Left colon (tissue), 2 donors: ENCODE measurements at places on chromosomes 5 and 9. TPM values are rescaled to one million over a fixed set of nuclear protein-coding genes. Genes with fewer than 3 reads are reported as not detected.

DNA sequence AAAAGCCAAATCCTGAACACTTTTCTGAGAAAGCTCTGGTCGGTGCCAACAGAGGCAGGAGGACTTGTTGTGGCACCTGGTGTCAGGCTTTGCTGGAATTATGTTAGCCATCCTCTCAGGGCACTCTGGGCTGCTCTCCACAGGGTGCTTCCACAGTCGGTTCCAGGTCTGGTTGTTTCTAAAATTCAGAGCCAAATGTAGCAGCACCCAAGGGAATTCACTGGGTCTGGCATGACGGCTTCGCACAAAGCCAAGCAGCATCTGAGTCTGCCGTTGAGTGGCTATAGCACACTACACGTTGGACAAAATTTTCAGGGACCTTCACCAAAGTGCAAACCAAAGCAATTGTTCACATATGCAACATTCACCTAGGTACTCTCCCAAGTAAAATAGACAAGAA, 110.2 kb downstream of the PJA2 start:
- DNase-seq, result no peak

DNA sequence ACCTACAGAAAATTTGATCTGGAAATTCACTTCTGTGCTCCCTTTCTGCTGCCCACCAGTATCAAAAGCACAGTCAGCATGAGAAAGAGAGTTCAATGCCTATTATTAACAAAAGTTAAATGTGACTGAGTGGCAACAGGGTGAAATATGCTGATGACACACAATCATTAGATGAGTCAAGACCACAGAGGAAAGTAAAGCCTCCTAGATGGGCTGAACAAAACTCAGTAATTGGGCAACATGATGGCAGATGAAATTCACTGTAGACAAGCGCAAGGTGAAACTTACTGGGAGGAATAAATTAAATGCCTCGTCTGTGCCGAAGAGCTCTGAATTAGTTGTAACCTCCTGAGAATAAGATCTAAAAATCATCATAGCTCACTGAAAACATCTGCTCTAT, 752.8 kb downstream of the IRX1 start:
- DNase-seq, result no peak

The PHYHD1 gene
- total RNA-seq, result 7.1 TPM

The TGFBR1 gene
- total RNA-seq, result 36.9 TPM

- DNase-seq, result peak; percentile 9
Observed at GRCh38 chr5:146878476-146879172, at the start of gene PPP2R2B. Gene PPP2R2B (minus strand): TSS chr5:146878757.

DNA sequence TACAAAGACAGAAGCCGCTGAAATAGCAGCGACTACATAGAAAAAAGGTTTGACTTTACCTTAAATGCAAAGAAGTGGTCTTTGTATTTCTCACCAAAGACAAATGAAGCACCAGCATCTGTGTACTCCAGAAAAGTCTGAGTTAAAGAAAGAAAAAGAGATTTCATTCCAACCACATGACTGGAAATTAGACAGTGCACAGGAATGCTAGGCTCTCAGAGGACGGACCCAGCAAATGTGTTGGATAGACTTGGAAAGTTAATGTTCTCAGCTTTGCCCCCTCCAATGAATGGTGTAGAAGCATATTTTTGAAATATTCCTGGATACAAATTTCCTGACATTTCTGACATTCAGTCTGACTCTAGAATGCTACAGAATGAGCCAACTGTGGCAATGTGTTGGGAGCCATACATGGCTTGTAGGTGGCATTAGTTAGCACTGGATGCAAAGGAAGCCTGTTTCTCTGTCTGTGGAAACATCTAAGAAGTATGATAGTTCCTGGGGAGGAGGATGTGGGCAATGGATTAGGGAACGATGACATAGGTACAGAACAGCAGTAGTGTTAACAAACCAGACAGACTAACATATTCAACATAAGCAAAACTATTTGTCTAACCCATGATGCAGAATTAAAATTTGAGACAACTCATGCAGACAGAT, 43.3 kb downstream of the SLC28A3 start:
- DNase-seq, result no peak

GRCh38 chr5:146906803-146907202, 28.2 kb upstream of the PPP2R2B start:
- DNase-seq, result no peak

DNA sequence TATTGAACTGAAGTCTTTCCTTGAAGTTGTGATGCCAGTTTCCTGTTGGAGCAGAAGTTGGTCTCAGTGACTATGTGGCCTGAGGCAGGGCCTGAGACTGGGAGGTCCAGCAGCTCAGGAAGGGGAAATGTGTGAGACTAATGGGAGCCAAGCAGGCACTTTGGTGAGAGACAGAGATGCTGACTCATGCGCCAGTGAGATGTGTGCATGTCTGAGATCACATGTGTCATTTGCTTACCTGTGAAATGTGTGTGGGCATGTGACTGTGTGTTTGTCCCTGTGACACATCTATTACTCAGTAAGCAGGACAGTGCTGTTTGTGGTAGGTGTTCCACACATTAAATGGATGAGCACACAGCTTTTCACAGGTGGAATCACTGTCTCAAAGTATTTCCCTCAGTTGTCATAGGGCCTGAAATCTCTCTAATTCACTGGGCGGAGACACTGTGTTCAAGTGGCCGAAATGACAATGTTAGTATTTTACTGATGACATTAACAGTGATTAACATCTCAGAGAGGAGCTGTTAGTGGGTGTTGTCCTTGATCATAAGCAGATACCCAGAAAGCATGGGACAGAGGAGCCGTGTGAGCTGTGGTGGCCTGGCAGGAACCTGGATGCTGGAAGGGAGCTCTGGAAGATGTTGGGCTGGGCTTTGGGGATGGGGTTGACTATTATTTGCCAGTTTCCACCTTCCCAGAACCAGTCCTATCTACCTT, 7.4 kb downstream of the NPR2 start:
- DNase-seq, result no peak

DNA sequence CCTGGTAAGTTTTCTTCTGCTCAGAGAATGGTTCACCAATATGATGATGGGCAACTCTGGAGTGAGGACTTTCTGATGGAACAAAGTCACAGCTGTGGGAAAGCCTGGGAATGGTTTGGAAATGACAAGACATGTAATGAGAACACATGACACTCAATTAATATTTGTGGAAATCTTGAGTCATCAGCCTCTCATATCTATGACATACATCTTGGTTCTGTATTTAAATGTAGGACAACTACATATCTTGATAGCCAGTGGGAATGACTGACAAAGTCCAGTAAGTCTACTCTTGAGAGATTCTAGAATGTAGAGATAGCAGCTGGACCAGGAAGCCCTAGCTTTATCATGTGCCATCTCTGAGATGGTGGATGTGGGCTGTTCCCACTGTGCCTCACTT, 85.5 kb downstream of the PALM2AKAP2 start:
- DNase-seq, result no peak

The TXNDC8 gene
- not detected for total RNA-seq

The ZNF79 gene
- 5.5 TPM for total RNA-seq

GRCh38 chr5:156036640-156037039, 290.3 kb upstream of the SGCD start:
- no peak for DNase-seq

The GMCL2 gene
- total RNA-seq, result not detected

The CDKN2B-AS1 gene
- 108 TPM for total RNA-seq

The FBP2 gene
- not detected for total RNA-seq

The CHD1 gene
- 44.9 TPM for total RNA-seq

- DNase-seq, result no peak
Observed at GRCh38 chr9:122580360-122580759, 2.8 kb downstream of the OR1L8 start.

DNA sequence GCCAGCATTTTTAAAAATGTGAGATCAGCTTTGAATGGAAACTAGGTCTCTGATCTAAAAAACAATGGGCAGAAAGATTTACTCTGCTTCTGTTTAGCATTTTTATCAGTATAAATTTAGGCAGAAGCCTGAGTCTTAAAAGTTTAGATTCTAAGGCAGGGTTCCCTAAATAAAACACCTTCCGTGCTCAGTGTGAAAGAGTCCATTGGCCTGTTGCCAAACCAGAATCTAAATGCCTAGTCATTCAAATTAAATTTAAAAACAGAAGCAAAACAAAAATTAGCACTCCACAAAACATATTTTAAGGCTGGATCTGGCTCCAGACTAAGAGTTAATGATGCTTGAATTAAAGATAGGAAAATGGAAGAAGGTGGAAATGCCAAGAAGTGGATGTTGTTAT, 4.5 kb downstream of the TYRP1 start:
- no peak for DNase-seq

- no peak for DNase-seq
Observed at GRCh38 chr9:131668057-131668438, 71.8 kb downstream of the RAPGEF1 start.

The NIPAL4 gene
- total RNA-seq, result not detected

DNA sequence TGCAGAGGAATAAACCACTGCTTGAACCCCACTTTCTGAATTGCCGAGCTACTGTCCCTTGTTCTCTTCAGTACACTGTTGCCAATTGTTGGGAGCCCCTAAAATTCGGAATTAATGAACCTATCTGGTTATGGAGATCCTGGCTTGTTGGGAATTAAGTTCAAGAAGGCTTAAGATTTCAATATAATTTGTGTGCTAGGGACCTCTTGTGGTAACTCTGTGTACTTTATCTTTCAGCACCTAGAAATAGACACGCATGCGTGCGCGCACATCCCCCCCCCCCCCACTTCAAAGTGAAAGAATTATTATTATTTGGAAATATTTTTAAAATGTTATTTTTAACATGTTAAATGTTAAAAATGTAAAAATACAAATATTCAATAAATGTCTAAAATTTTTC, 53.3 kb upstream of the FAM169A start:
- no peak for DNase-seq

- DNase-seq, result no peak
Observed at GRCh38 chr9:114989600-114990410, 59.4 kb upstream of the TNFSF8 start.

DNA sequence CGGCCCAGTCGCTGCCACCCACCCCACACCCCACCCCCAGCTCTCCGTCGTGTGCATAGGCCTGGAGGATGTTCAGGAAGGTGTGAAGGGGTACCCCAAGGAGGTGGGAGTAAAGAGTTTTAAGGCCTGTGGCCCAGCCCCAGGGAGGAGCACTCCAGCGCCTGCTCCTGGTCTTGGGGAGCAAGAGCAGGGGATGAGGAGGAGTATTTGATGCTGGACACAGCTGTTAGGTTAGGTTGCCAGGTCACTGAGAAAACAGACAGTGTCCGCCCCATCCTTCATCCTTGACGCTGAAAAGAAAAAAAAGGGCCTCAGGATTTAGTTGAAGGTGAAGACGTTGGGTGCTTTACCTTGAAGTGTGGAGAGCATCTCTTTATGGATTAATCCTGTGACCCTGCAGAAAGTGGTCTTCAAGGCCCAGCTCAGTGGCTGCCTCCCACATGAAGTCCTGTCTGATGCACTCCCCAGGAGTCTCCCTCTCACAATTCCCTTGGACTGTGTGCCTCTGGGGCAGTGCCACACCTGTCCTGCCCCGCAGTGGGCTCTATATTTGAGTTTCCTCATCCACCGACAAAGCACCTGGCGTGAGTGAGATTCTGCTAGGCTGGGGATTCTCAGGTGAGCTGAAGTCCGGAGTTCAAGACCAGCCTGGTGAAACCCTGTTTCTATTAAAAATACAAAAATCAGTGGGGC, 101.8 kb downstream of the SPRY4 start:
- peak; percentile 18 for DNase-seq

The TMEM167A gene
- 79.4 TPM for total RNA-seq

The ITK gene
- 1.5 TPM for total RNA-seq

GRCh38 chr5:9781890-9782289, 151.7 kb upstream of the TAS2R1 start:
- DNase-seq, result no peak

DNA sequence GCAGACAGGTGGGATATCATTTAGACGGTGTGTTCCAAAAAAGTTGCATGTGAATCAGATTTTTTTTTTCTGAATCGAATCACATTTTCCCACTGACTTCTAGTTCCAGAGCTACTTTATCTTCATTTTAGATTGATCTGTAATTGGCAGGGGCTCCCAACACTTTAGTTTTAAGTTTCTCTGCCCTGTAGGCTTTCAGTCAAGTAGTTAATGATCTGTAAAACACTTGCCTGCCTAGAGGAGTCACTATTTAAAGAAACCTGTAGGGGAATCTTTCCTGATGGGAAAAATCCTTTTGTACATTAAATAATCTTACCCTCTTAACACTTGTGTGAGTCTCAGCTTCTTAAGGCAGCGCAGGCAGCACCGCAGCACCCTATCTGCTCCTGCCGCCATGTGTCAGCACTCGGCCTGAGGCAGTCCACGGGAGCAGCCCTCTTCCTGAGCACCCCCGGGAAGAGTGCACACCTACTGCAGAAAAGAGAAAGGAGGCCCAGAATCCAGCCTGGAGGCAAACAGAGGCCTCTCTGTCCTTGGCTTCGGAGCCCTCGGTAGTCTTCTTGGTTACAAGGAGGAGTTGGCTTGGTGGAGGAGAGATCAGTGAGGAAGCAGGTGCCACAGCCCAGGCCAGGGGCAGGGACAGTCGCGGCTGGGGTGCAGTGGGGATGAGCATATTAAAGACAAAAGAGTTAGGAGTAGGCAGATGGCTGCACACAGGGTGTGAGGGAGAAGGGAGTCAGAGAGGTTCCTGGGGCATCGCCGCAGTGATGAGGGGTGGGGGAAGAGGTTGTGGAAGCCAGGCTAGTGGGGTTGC, 209.3 kb downstream of the GAPVD1 start:
- no peak for DNase-seq

- no peak for DNase-seq
Observed at GRCh38 chr5:166329149-166329800, 1962.2 kb upstream of the WWC1 start.

GRCh38 chr5:73186976-73187375, 14.0 kb downstream of the TMEM174 start:
- DNase-seq, result no peak

GRCh38 chr5:170986598-170986997, 124.8 kb downstream of the RANBP17 start:
- no peak for DNase-seq

DNA sequence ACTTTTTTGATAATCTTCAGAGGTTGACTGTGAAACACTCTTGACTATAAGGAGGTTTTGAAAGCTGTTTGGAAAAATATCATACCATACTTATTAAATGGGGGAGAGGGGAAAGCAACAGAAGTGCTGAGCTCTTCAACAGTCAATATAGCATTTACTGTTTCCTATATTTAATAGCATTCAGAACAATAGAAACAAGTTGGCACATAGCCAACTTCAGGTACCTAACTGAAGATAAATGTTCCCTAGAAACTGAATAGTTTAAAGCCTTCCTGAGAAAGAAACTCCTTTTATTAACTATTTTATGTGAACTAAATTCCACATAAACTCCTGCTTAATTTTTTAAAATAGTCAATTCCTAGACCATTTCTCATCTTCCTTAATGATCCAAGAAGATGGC, 26.3 kb downstream of the SLC31A1 start:
- DNase-seq, result no peak
